ENCODE measurements at places on chromosomes 12 and 14.

- DNase-seq = peak; percentile 82
Observed at GRCh38 chr12:26124446-26125399, at the start of gene BHLHE41. BHLHE41 (minus strand) TSS chr12:26125037; CDS start chr12:26124779, 258 bp downstream.

DNA sequence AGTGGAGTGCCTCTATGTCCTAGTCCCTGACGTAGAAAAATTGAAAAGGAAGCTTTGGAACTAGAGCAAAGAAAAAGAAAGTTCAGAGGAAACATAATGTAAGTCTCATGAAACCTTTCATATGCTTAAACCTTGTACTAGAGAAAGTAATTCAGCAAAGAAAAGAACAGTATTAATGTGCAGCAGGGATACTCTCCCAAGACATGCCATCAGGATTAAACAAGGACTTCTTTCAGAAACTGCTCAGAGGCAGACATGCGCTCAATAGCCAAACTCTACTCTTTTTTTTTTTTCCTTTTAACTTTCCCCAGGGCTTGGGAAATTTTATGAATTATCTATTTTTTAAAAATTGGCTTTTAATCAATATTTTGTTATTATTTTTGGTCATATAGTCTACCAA is 7.1 kb upstream of the ASB8 start:
- DNase-seq = no peak

DNA sequence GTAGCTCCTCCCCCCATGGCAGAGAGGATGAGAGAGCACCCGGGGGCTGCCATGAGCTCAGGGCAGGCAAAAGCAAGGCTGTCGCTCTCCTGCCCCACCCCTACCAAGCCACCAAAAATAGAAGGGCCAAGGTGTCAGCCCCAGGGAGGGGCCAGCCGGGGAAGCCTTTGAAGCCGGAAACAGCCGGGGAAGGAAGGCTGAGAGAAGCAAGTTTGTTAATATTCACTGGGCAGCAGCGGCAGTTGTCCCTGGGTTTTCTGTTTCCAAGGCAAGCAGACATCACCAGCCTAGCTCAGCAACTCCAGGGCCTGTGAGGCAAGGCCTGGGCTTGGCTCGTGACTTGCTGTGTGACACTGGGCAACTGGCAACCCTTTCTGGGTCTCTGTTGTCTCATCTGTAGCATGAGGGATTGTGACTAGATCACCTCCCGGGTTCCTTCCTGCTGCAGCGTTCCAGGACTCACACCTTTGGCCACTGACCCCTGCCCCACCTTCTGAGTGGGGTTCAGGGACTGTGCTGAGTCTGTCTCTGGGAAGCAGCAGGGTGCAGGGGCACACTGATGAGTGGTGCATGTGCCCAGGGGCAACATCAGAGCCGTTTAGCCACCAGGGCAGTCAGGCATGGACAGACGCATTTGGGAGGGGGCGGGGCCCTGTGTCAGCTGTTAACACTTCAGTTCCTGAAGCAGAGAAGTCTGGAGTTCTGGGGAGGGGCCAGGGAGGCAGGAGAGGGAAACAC is 24.3 kb downstream of the SYNDIG1L start:
- no peak for DNase-seq

GRCh38 chr12:94170690-94171594 is 22.6 kb downstream of the PLXNC1 start:
- DNase-seq = no peak

DNA sequence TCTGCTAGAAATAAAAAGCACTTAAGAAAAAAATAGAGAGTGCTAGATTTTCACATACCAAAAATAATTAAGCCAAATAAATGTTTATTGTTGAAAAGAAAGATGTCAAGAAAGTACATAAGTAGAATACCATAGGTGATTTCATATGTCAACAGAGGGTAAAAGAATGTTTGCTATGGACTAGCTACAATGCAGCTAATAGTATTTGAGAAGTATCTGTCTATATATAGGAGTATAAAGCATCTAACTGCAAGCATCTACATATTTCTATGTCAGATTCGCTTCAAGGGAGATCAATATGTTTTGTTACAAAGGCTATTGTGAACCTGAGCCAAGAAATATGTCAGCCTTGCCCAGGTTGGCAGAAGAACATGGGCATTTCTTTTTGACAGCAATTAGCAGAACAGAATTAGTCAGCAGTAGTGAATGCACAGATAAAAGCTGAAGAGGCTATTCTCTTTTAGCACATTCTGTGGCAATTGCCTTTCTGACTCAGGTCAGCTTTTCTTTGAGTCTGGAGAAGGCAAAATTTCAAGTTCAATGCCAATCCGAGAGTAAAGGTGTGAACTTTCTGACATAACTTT is 140.1 kb downstream of the ALG10B start:
- no peak for DNase-seq

- DNase-seq = no peak
Observed at GRCh38 chr12:82870771-82871377, 184.2 kb downstream of the TMTC2 start.

- no peak for DNase-seq
Observed at GRCh38 chr14:95199298-95199983, 42.1 kb upstream of the DICER1 start.

DNA sequence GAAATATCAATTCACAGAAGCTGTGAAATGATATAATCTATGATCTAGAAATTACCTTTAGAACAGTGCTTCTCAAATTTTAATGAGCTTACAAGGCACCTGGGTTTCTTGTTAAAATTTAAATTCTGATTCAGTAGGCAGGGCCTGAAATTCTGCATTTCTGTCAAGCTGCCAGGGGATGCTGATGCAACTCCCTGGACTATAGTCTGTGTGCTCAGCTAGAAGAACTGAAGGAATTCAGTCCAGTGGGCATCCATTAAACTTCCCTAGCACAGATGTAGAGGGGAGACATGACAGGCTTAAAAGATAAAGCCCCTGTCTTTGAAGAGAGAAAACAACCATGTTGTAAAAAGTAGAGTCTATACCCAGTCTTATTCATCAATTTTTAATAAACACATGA is 441.8 kb downstream of the TMTC2 start:
- DNase-seq = no peak

DNA sequence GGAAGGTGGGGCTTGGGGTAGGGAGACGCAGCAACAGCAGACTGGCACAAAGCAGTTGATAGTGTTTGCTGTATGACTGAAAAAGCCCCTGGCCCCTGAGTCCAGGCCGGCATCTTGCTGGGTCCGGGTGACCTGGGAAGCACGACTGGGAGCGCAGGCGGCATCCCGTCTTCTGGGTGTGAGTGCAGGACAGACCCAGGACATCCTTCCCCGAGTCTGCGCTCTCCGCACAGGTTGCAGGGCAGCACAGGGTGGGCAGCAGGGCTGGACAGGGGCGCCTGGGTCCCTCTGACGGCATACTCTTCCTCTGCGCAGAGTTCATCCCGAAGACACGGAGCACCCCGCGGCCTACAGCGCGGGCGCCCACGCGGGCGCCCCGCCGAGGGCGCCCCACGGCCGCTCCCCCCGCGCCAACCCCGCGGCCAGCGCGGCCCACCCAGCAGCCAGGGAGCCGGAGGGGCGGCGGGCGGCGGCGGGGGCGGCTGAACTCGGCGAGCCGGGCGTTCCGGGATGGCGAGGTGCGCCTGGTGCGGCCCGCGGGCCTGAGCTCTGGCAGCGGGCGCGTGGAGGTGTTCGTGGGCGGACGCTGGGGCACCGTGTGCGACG is 9.2 kb upstream of the CYP46A1 start:
- no peak for DNase-seq

DNA sequence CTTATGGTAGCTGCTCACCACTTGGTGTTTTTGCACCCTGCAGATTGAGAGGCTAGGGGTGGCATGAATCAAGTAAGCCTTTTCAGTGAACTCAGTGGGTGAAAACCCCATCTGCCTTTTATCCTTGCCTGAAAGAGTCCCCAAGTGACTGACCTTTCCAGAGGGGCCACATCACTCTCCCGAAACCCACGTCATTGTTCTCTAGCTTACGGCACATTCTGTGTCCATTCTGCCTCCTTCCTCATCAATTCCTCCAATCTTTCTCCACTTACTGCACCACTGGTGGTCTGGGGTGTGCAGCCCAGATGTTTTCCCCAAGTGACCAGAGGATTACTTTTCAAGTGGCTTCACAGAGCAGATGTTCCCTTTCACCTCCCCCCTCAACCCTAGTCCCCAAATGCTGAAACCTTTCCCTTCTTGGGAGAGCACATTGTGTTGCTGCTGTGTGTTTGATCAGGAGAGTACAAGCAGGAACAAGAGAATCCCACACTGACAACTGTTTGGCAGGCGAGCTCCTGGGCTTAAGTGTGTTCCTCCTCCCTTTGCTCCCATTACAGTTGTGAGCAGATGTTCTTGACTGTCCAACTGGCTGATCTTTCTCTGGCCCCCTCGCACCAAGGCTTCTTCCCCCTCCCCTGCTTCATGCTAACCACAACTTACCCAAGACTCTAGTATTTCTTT is 138.0 kb upstream of the IGF1 start:
- no peak for DNase-seq

All from cerebellum (tissue), 4 donors.